ENCODE measurements at places on chromosomes 3 and 15. TPM values are rescaled to one million over a fixed set of nuclear protein-coding genes. Genes with fewer than 3 reads are reported as not detected.

The TTC14 gene
- 53.4 TPM for total RNA-seq

The CNTN6 gene
- total RNA-seq = not detected

The APOD gene
- 1.2 TPM for total RNA-seq

The PRC1 gene
- total RNA-seq = 10.7 TPM
